ENCODE measurements at places on chromosomes 3 and 15.

DNA sequence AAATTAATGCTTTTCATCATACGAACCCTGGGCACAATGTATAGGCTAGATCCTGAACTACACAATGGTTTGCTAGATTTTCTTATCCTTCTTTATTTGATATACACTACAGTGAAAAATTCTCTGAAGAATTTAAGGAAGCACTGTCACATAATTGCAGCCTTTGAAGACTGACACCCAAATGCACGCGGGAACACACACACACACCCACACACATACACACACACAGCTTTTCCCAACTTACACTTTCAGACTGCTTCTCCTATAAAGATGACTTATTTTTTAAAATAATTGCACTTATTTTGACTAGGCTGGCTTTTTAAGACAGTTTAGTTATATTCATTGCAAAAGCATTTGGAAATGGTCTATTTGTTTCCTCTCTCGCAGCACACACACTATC, 70.0 kb upstream of the LRRN1 start:
- no peak for DNase-seq

GRCh38 chr15:88821993-88822392, 18.8 kb downstream of the ACAN start:
- no peak for DNase-seq

DNA sequence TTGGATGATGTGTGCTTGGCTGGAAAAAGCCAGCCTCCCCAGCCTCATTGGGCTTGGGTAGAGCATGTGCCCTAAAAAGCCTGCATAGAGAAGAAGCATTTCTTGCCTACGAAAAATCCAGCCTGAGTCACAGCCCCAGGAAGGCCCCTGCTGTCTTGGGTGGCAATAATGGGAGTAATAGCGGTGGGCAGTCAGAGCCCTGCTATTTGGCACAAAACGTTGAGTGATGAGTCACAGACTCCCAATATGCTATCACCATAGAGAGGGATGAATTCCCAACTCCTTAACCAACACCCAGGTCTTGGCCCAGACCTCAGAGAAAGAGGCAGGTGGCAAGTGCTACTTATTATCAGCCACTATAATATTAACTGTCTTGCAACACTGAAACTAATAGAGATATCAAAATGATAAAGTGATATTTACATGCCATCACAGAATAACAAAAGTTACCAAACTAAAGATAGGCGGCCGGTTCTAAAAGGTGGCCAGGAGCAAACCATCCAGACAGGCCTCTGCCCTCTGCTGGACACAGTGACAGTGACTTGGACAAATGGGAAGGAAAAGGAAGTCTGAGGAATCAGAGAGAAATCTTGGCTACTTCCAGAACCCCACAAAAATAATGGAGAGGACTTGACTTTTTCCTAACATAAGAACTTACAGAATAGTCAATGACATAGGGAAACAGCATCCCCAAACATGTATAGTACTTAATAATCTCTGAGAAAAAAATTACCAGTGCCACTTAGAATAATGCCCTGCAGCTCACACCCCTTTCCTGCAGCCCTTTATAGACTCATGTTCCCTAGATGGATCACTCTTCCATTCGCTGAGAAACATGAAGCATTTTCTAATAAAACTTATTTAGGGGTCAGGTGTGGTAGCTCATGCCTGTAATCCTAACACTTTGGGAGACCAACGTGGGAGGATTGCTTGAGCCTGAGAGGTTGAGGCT, 51.9 kb upstream of the MUC13 start:
- DNase-seq: no peak

DNA sequence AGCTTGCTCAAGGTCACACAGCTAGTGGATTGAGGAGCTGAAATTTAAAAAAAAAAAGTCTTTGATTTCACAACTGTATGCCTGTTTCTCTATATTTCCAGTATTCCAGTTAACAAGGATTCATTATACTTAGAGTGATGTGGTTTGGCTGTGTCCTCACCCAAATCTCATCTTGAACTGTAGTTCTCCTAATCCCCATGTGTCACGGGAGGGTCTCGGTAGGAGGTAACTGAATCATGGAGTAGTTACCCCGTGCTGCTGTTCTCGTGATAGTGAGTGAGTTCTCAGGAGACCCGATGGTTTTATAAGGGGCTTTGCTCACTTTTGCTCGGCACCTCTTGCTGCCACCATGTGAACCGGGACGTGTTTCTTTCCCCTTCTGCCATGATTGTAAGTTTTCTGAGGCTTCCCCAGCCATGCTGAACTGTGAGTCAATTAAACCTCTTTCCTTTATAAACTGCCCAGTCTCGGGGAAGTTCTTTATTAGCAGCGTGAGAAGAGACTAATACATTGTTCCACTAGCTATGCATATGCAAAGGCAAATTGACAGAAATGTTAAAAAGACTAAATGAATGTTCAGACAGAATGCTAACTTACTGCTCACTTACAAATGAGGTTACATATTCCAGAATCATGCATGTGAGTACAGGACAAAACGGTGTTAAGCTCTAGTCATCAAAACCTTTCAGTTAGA, 1101.9 kb downstream of the ROBO1 start:
- DNase-seq: no peak

Measured in stimulated activated CD8-positive, alpha-beta memory T cell treated with anti-CD3 and anti-CD28 coated beads, Interleukin-7, amount 100 ng/mL, for 24 hours (primary cell).